CD4-positive, CD25-positive, alpha-beta regulatory T cell (primary cell): ENCODE measurements at places on chromosomes 4 and X.
A peak's percentile ranks its signal among the peaks of the same experiment; 100 is the strongest.

DNA sequence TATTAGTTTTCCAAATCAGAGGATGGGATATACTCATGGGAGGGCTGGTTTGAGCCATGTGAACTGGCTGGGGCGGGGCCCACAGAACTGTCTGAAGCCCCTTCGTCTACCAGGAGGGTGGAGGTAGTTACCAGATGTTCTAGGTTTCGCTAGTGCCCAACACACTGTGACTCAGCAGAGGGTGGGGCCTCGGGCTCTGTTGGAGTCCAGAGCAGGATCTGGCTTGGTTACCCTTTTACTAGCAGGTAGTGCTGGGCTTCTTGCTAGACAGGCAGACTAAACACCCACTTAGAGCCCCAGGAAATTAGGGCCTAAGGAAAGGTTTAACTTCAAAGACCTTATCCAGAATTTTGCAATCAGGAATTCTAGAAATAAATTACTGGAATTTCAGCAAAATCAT, 56.2 kb upstream of the CHRDL1 start:
- no peak for DNase-seq

DNA sequence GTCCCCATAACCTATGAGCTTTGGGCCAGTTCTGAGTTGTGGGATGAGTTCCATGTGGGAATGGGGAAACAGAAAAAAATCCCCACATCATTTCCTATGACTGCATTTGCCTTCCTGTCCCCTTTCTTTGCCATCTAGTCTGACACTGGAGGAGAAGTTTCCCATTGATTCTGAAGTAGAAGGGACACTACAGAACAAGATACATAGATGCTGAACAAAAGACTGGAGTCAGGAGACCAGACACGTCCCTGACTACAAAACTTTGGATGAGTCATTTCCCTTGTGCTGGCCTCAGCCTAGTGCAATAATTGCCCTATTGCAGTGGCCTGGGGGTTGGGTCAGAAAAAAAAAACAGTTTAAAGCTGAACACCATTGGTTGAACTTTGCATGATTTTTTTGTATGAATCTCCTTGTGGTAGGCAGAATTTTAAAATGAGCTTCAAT, 22.1 kb downstream of the BEX3 start:
- no peak for DNase-seq

- DNase-seq, result peak; percentile 36
Observed at GRCh38 chr4:94621491-94622080, 136.2 kb upstream of the BMPR1B start.

- DNase-seq, result no peak
Observed at GRCh38 chr4:173360587-173361221, 10.1 kb upstream of the SAP30 start.

DNA sequence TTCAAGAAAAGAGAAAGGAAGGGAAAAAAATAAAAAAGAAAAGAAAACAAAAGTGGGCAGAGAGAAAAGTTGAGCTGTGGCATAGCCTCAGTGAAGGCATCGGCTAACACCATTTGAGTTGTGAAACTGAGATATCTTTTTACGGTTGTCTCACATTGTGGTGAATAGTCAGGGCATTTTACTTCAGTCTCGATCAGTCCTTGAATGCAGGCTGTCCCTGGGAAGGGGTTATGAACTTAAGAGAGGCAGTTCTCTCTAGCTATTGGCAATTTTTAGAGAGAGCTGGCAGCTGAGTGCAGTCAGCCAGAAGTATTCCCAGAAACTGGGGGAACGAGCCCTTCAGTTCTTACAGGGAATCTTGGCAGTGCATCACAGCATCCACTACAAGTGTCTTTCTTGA, 93.5 kb upstream of the SLC6A14 start:
- no peak for DNase-seq

DNA sequence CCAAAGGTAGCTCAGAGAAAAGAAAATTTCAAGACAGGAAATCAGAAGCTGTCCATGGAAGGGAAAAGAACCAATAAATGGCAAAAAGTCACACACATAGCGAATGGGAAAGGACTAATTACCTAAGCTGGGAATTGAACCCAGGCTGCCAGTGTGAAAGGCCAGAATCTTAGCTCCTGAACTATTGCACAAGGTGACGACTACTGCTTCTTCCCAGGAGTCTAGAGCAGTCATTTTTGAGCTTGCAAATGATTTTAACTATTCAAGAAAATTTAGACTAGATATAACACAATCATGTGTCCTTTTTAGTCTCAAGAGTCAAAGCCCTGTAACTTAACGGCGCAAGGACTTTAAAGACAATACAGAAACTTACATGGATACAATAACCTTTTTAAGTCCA, 34.1 kb upstream of the ZNF81 start:
- no peak for DNase-seq

- DNase-seq, result no peak
Observed at GRCh38 chr4:21571100-21571499, 377.5 kb downstream of the KCNIP4 start.

GRCh38 chr4:147094238-147094637, 148.6 kb upstream of the TTC29 start:
- no peak for DNase-seq

GRCh38 chr4:101355246-101355645, 7.9 kb upstream of the PPP3CA start:
- DNase-seq, result no peak

- DNase-seq, result no peak
Observed at GRCh38 chr4:188110741-188111471, 1.5 kb upstream of the TRIML2 start.

DNA sequence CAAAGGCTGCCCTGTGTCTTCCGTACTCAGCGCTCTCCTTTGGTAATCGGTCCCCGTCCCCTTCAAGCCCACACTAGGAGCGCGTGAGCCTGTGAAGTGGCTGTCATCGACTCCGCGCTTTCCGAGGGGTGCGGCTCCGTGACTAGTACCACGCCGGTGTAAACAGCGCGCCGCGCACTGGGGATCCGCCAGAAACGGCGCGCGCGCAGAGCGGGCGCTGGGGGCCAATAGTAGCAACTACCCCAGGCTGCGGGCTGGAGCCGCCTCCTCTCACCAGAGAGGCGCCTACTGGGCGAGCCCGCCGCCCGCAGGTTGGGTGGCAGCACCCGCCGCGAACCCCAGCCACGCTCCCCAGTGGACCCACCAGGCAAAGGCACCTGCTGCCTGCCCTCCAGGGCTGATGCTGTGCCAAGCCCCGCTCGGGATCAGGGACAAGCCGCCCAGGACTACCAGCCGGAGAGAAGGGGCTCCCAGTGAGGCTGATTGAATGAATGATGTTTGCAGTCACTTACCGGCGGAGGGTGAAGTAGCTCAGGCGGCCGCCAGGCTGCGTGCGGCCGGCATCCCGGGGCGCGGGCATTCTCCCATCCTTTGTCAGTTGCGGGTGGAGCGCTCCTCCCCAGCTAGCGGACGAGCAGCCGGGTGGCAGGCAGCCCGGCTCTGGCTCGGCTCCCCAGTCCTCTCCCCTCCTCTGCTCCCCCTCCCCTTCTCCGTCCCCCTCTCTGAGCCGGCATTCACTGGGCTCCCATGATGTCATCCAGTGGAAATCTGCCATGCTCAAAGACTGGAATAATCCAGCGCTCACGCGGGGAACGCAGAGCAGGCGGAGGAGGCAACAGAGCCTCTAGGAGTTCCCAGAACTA, 370.3 kb upstream of the SMIM31 start:
- peak; percentile 0 for DNase-seq
